ENCODE measurements at places on chromosomes 7 and 10. TPM values are rescaled to one million over a fixed set of nuclear protein-coding genes. Genes with fewer than 3 reads are reported as not detected.

CACNB2 gene
- polyA plus RNA-seq, result 13.1 TPM

AVPI1 gene
- 15.4 TPM for polyA plus RNA-seq

FFAR4 gene
- 0.14 TPM for polyA plus RNA-seq

PPP1R3A gene
- polyA plus RNA-seq, result 39.0 TPM

CRTAC1 gene
- polyA plus RNA-seq, result 7.3 TPM

DNA sequence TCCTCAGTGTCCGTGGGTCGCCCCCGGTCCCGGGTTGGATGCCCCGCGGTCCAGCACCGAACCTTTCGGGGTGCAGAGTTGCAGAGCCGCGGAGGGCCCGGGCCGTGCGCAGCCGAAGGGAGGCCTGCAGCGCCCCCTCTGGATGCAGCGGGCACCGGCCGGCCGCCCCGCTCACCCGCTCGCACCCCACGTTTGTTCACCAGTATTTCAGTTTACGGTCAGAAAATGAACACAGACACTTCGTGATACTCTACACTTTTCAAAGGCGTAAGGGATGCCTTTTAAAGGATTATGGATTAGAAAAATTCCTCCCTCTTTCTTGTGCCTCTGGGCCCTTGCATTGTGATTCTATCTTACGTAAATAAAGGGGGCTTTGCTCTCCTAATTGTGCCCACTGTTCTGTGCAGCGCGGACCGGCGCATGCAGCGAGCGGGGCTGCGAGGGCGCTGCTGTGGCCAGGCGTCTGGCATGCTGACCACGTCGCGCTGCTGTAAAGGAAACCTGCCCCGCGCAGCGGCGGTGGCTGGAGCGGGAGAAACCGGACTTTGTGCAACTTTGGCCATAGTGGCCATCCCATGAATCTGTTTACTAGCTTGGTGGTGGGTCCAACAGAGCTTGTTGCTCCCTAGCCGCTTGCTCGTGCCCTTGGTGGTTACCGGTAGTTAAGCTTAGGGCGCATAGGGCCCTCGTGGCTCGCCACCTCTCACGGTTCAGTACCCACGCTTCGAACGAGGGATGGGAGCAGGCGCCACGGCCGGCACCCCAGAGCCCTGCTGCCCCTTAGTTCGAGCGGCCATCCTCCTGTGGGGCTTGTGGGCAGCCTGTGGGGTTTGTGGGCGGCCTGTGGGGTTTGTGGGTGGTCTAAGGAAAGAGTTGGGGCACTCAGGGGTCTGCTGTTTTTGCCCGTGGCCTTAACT is 739 bp upstream of the MEST start:
- DNase-seq, result peak; percentile 77

GRCh38 chr10:131872011-131872826 is 28.6 kb upstream of the PPP2R2D start:
- DNase-seq, result no peak

DNA sequence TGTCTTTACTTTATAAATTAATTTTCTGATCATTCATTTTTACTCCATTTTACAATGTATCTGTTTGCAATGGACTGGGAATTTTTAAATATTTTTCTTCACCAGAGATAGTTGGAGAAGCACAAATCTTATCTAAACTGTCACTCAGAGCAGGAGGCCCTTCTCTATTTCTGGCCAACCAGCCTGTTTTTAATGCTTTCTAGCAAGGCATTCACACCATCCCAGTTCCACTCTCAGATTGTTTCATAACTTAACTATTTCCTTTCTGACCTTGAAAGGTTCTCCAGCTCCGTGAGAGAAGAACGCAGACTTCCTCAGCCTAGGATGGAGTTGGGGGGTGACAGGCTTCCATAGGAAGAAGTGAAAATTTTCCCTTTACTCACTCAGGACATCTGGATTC is 155.8 kb downstream of the SKIDA1 start:
- no peak for DNase-seq

GRCh38 chr10:3420527-3421469 is 248.2 kb upstream of the PITRM1 start:
- DNase-seq, result no peak

DNA sequence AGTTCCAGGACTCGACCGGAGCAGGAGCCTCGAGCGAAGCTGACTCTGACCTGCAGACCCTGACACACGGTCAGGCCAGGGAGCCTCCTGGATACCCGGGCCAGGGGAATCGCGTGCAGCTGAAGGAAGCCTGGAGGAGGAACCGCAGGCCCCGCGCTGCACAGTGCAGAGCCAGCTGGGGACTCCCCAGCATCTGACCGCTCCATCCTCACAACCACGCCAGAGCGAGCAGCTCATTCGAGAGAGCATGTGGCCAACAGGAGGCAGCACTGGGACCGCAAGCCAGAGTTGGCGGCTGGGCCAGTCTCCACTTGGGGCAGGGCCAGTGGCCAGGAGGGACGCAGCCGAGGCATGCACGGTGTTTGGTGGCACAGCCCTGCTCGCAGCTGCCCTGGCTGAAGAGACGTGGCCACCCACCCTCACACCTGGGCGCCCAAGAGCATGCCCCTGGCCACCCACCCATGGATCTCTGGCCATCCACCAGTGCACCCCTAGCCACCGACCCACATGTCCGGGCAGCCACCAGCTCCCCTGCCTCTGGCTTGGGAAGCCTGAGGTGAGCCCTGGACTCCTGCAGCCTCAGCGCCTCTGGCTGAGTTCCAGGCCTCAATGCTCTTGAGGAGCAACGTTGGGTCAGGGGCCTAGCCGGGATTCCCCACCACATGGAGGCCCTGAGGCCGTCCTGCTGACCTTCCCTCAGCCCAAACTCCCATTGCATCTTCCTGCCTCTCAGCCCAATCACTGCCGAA is 213.9 kb downstream of the ELFN1 start:
- DNase-seq, result peak; percentile 48

DNA sequence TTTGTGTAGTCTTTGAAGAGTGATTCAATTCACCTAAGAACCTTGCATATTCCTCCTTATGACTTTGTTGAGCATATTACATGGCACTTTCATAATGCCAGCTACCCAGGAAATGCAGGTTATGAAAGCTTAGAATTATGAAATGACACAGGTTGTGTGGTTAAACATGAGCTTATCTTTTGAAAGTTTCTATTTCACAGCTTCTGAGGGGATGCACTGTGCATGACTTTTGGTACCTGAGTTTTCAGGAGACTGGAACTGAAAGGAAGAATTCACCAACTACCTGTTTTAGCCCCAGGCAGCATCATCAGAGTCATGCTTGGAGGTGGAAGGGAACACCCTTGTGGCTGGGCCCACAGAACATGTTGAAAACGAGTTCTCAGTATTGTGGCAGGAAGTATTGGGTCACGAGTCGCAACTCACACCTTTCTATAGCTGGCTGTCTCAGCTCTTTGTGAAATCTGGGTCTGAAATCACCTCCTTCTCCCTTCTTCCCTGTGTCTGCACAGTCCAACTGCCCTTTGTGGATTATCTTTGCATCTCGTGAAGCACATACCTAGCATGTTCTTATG is 228.2 kb downstream of the PTEN start:
- no peak for DNase-seq

GRCh38 chr7:27842094-27842692 is 102.2 kb downstream of the TAX1BP1 start:
- no peak for DNase-seq

DNA sequence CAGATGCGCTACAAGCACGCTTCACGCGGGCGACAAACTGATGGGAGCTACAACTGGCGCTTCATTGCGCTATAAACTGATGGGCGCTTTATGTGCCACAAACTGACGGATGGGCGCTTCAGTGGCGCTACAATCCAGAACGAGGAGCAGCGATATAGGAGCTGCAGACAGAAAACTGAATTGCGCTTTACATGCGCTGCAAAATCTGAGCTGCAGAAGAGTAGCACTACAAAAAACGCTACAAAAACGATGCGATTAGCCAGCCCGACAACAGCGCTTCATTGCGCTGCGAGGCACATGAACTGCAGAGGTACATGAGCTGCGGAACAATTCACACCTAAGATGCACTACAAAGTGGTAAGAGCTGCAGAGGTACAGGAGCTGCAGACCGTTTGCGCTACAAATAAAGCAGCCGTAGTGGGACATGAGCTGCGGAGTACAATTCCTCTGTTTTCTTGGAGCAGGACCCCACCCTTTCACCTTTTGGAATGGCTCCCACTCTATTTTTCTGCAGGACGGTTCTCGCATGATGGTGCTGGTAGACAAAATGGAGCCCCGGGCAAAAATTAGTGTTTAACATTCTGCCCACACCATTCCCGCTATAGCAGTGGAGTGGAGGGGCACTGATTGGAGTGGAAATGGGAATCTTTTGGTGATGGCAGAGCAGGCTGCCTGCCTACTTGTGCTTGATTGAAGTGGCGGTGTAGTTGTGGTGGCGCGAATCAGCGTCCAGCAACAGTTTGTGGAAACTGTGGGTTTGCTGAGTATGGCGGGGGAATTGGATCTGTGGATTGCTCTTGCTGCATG is 1.2 kb upstream of the SGCE start:
- no peak for DNase-seq

DNA sequence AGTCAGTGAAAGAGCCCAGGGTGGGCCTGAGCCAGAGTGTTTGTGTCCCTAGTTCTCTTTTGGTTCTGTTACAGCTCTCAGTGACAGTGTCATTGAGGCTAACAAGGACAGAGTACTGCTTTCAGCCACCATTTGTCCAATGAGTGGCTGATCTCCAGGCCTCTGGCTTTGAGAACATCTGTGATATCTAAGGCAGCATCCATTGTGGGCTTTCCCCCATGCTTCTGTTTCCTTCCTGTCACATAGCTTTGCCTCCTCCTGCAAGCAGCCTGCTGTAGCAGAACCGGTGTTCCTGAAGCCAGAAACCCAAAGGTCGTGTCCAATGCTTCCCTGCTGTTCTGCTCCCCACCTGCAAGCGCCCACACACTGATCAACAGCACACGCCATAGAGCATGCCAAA is 68.4 kb downstream of the IKZF1 start:
- DNase-seq, result no peak

DNA sequence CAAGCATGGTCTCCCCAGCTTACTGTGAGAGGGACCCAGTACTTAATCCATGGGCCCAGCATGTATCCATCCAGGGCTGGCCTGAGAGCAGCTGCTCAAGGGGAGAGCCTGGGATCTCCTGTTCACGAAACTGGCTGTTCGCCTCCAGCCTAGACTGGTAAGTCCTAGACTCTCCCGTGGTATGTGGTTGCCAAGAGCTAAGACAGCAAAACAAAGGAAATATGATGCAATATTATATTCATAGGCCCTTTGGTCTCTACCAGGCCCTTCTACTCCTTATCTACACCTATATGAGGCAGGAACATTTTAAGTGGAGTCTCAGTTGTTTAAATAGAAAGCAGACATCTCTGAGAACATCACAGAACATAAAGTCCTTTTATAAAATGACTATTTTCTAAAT is 28.9 kb upstream of the STK17A start:
- DNase-seq, result no peak

DNA sequence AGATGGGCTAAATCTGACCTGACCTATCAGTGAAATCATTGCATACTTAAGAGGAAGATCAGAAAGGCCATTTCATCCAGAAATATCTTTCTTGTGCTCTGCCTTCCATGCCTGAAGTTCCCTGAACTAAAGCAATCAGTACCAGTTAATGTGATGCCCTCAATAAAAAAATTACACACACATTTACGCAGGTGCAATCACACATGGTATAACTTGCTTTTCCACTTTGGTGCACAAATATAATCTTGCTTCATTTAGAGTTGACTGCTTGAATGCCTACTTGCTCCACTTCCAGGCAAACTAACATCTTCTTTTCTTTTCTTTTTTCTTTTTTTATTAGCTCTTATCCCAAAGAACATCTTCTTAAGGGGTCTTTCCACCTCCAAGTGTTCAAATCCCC is 58.3 kb upstream of the KIF5B start:
- DNase-seq, result no peak

DNA sequence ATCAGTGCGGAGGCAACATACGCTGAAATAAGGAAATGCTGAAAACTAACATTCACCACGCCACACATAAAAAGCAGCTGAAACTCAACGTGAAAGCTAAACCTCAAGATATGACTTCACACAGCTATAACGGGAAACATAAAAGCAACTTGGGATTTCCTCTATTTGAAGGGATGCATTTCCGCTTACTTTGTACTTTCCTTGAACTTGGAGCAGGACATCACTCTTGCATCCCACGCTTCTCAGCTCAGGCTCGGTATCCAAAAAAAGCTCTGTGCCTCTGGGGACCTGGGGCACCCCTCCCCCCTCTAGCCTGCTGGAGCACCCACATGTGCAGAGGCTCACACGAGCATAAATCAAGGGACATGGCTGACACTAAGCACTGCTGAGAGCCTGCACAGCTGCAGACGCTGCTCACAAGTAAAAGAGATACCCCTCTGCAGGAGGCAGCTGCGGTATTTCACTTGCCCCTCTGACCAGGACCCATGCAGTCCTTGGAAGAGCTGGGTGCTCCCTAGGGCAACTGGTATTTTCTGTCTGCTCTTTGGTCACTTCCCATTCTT is 34.2 kb downstream of the PARD3 start:
- DNase-seq, result peak; percentile 26

DNA sequence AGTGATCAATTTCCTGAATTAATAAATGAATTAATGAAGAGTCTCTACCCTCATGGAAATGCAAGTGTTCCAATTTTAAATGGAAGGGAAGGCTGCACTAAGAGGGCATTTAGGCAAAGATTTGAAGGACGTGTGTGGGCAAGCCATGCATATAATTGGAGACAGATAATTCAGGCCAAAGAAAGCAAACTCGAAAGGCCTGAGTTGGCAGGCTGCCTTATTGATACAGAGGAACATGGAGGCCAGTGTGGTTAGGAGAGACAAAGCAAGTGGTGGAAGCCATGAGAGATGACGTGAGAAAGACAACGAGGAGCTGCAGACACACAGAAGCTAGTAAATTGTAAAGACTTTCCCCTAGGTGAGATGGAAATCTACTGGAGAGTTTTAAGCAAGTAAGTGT is 15.4 kb upstream of the PCLO start:
- no peak for DNase-seq

- DNase-seq, result no peak
These were observed 46.8 kb upstream of the NFE2L3 start for GRCh38 chr7:26105236-26105635.

DNA sequence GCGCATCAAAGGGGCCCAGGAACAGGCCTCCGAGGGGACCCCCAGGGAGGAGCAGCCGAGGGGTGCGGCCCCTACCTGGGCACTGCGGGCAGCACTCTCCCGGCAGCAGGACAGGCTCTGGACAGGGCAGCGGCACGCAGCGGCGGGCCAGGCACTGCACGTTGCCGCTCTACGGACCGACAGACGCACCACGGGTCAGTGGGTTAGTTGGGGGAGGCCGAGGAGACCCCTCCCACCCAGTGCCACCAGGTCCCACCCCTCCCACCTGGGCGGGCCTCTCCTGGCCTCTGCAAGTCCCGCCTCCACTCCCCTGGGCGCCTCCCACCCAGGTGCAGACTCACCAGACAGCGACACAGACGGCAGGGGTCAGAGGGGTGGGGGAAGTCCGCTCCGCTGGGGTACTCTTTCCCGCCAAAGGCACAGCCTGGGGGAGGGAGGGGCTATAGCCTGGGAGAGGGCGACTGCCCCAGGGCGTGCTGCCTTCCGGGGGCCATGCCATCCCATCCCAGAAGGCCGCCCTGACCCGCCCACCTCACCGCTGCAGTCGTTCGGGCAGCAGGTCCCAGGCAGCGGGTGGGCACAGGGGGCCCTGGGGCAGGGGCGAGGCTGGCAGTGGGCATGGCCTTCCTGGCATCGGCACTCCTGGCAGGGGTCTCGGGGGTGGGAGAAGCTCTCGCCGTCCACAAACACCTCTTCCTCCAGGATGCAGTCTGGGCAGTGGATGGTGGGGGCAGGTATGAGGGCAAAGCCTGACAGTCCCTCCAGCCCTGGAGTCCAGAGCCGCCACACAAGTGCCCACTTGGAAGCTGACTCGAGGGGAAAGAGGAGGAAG is 19.2 kb downstream of the KCP start:
- peak; percentile 46 for DNase-seq

GRCh38 chr7:137282043-137282442 is 61.5 kb downstream of the PTN start:
- no peak for DNase-seq

GRCh38 chr10:329361-330099 is 194.3 kb downstream of the ZMYND11 start:
- DNase-seq, result peak; percentile 88

All from right cardiac atrium (tissue), 5 donors.